ENCODE measurements at places on chromosomes 4 and X.

DNA sequence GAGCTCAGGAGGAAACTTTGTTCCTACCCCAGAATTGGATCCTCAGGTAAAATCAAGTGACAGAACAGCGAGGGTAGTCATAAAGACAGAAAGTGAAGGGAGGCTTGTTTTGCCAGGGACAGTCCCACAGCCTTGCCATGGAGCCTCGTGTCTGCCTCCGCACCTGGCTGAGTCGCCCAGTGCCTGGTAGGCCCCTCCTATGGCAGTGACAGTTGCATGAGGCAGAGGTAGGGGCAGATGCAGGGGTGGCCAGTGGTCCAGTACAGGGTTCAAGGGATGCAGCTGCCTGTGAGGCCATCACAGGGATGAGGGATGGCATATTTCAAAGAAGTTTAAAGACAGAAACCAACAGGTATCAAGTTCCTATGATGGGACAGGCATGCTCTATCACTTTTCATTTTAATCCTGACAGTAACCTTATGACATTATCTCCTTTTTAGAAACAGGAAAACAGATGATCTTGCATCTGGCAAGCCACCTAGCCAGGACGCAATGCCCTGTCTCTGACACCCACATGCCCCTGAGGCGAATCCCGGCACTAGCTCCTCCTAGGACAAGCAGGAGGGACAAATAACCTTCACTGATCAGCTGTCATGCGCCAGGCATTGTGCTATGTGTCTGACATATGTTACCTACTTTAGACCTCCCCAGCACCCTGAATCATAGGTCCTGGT, 127.4 kb upstream of the ENPP6 start:
- no peak for DNase-seq

DNA sequence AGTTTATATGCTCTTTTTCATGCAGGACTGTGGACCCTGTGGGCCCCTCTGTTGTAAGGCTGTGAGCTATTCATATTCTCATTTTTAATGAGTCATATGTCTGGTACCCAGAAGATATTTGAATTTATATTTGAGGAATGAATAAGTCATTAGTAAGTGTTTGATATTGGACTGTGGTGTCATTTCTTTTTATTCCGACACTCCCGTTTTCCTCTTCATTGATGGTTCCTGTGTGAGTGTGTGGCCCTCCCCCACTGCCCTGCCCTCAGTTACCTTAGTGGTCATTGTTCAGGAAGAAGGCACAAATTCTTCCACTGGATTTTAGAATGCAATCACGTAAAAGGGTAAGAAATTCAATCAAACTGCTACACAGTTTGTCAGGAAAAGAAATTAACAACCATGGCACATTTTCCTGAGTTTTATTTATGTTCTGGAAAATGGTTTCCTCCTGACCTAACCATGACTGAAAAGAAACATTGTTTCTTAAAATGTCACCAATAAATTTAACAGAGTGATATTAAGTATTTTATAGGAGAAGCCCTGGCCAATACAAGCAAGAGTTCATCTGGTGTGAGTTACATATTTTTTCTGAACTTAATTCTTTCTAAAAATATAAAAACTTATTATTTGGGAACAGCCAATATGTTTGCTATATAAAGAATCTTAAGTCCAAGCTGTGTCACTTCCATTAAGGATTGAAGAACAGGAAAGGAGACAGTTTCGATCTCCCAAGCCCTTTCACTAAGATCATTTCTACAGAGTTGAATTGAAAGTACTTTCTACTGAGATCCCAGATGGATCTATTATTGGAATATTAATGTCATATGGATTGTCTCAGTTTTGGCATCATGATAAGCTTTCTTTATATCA, 370.5 kb upstream of the ANXA10 start:
- no peak for DNase-seq

DNA sequence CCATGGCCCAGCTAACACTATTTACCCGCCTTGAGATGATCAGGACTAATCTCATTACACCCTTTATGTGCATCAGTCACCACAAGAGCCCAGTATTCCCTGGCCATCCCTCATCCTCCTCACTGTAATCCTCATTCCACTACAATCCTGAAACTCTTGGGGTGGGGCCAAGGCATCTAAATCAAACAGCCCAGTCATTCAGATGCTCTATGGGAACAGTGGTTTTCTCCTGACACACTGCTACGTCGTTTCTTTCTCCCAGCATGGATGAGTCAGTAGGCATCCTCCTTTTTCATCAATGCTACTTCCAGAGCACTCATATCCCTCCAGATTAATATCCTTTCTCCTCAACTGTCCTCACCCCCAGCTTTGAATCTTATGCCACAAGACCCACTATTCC, 5.6 kb downstream of the SDAD1 start:
- no peak for DNase-seq

DNA sequence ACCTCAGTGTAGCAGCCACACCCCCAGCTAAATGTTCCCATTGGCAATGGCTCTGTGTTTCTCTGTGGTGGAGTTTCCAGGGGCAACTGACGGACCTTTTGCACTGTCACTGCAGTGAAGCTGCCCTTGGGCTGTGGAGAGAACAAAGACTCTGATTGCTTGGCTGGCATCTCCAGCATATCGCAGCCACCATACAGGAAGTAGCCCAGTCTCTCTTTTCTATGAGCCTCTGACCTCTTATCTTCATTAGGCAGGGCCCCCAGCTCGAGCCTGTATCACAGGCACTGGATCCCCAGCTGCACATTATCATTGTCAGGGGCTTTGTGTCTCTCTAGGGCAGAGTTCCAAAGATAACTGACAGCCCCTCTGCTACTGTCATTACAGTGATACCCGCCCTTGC, 483.5 kb downstream of the ARAP2 start:
- no peak for DNase-seq

Data from heart left ventricle (tissue), 16 donors.